Right lobe of liver (tissue), 6 donors: ENCODE measurements at places on chromosomes 3 and 15. TPM values are rescaled to one million over a fixed set of nuclear protein-coding genes. Genes with fewer than 3 reads are reported as not detected.
A peak's percentile ranks its signal among the peaks of the same experiment; 100 is the strongest.

Gene IL17RB
- 27.3 TPM for total RNA-seq

Gene RFT1
- total RNA-seq, result 9.8 TPM

Gene SLC12A1
- 2.1 TPM for total RNA-seq

Gene DGKG
- total RNA-seq, result 1.5 TPM

Gene CDHR4
- total RNA-seq, result not detected

Gene FGF12
- total RNA-seq, result 4.6 TPM

GRCh38 chr15:101272584-101272983 lies 4.7 kb downstream of the SELENOS start:
- no peaks in the 10 kb centered on the region for H3K4me1 ChIP-seq
- H3K27ac ChIP-seq, result no peak overlapping the region
- H3K4me3 ChIP-seq, result no peak overlapping the region

DNA sequence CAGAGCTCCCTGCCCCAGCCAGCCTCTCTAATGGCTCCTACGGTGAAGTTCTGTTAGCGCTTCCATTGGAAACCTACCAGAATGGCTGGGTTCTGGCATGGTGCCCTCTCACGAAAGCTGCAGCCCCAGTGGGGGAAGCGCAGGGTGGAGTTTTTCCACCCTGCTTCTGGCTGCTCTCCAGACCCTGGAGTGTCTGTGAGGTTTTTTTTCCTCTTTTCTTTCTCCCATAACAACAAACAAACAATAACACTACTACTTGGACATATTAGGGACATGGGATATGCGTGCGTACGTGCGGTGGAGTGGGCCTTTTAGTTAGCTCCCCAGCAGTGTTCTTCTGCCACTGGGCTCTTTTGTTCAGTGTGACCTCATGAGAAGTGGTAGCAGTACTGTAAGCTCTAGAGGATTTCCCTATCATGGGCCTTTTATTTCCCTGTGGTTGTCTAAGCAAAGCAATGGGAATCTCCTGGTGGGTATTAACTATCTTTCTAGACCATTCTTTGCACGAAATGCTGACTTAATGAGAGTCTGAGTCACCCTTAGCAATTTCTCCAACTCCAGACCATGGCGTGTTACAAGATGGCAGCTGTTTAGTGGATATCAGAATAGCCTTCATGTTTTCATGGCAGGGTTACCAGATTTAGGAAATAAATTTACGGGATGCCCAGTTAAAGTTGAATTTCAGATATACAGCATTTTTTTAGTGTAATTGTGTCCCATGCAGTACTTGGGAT lies 161.9 kb downstream of the FNDC3B start:
- peak overlapping the region; percentile 44 for H3K27ac ChIP-seq
- H3K27me3 ChIP-seq, result no peaks in the 10 kb centered on the region
- no peak overlapping the region for H3K4me3 ChIP-seq
- DNase-seq, result peak; percentile 74

DNA sequence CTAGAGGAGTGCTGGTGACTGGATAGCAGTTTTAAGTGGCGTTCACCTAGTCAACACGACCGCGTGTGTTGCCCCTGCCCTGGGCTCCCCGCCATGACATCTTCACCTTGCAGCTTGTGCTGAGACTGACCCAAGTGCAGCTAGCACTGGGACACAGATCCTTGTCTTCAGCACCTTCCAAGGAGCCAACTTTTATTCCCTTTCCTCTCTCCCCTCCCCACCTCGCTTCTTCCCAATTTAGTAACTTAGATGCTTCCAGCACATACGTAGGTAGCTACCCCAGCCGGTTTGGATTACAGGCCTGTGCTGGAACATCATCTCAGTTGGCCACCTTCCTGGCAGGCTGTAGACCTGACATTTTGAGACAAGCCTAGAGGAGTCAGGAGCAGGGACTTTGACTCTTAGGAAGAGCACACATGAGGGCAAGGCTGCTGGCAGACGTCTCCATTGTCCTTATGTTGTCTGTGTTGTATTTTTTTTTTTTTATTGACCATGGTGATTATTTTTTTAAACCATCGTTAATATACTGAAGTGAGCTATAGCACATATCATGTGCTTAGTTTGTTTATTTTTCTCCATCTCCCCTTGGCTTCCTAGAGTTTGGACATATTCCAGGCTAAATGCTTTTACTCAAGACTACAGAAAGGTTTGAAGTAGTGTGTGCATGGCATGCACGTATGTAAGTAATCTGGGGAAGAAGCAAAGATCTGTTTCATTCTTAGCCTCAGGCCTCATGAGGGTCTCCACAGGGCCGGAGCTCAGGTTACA lies 61.1 kb downstream of the AAGAB start:
- no peaks in the 10 kb centered on the region for H3K36me3 ChIP-seq
- no peaks in the 10 kb centered on the region for H3K27me3 ChIP-seq
- no peak overlapping the region for H3K4me3 ChIP-seq
- no peak for DNase-seq
- H3K27ac ChIP-seq, result no peak overlapping the region

GRCh38 chr3:170180079-170180907 lies 1.2 kb downstream of the PHC3 start:
- peak overlapping the region; percentile 94 for H3K27ac ChIP-seq
- no peaks in the 10 kb centered on the region for H3K27me3 ChIP-seq
- H3K4me3 ChIP-seq, result peak overlapping the region; percentile 82
- H3K4me1 ChIP-seq, result no peaks in the 10 kb centered on the region
- no peak for DNase-seq

DNA sequence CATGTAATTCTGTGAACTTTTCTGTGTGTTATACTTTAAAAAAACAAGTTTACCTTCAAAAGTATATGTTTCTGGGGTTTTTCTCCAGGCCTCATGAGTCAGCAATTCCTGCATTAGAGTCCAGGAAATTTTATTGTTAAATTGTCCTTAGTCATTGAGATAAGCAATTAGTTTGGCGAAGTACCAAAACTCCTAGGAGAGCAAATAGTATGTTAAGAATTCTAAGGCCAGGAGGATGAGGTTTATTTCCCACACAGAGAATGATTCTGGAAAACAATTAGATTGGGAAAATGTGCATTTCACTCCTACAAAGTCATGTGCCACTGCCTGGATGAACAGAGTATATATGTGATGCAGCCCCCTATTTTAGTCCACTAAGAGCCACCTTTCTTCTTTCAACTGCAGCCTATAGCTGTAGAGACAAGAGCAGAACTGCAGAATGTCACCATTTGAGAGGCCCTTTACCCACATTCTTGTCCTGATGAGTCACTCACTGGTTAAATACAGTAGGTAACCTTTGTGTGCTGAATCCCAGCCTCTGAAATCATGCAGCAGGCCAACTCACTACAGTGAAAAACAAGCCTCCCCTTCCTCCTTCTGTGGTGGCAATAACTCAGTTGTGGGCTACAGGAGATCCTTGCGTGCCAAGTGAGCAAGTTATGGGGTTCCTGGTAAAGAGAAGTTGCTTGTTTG lies 452.8 kb upstream of the THBS1 start:
- no peak overlapping the region for H3K4me3 ChIP-seq
- no peaks in the 10 kb centered on the region for H3K27me3 ChIP-seq
- no peaks in the 10 kb centered on the region for H3K36me3 ChIP-seq

- DNase-seq, result no peak
- no peak overlapping the region for H3K4me3 ChIP-seq
- H3K36me3 ChIP-seq, result no peaks in the 10 kb centered on the region
- H3K4me1 ChIP-seq, result no peaks in the 10 kb centered on the region
Observed at GRCh38 chr15:53675832-53676231, 83.6 kb downstream of the WDR72 start.

DNA sequence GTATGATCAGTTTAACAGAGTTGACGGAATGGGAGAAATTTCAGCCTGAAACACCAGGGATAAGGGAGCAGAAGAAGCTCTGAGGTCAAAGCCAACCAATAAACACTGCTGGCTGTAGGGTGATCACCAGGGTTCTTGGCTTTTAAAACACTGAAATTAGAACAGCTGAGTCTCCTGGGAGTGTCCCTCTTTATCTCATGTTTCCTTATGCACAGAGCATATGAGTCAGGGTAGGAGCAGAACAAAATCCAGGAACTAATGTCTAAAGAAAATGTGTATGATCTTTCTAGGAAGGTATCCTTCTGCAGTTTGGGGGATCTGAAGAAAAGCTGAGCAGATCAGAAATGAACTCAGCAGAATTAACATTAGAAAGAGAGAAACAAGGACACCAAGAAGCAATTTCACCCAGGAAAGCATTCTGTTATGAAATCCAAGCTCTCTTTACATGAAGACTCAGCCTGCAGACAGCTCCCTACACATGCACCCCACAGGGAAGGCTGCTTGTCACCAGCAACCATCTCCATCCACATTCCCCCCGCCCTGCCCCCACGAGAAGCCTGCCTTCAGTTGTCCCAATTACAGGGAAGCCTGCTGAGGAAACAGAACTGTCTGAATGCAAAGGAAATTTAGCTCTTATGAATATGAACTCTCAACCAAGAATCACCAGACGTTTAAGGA lies 469.7 kb downstream of the PDCD6IP start:
- H3K4me1 ChIP-seq, result no peaks in the 10 kb centered on the region
- no peaks in the 10 kb centered on the region for H3K27me3 ChIP-seq
- H3K4me3 ChIP-seq, result no peak overlapping the region
- H3K36me3 ChIP-seq, result no peaks in the 10 kb centered on the region
- no peak overlapping the region for H3K27ac ChIP-seq
- DNase-seq, result no peak

DNA sequence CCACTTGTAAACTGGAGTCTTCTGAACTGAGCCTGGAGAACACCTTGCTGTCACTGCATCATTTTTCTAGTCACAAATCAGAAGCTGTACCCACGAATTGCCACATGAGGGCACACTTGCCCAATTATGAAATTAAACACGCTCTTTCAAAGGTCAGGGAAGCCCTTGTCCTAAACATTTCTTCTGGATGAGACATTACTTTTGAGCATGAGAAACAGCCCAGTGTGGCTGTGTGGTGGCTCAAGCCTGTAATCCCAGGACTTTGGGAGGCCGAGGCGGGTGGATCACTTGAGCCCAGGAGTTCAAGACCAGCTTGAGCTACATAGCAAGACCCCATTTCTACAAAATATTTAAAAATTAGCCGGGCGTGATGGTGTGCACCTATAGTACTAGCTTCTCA lies 27.5 kb upstream of the CFAP161 start:
- DNase-seq, result peak; percentile 54
- H3K27me3 ChIP-seq, result no peaks in the 10 kb centered on the region
- no peaks in the 10 kb centered on the region for H3K36me3 ChIP-seq
- H3K4me3 ChIP-seq, result no peak overlapping the region
- no peak overlapping the region for H3K27ac ChIP-seq

DNA sequence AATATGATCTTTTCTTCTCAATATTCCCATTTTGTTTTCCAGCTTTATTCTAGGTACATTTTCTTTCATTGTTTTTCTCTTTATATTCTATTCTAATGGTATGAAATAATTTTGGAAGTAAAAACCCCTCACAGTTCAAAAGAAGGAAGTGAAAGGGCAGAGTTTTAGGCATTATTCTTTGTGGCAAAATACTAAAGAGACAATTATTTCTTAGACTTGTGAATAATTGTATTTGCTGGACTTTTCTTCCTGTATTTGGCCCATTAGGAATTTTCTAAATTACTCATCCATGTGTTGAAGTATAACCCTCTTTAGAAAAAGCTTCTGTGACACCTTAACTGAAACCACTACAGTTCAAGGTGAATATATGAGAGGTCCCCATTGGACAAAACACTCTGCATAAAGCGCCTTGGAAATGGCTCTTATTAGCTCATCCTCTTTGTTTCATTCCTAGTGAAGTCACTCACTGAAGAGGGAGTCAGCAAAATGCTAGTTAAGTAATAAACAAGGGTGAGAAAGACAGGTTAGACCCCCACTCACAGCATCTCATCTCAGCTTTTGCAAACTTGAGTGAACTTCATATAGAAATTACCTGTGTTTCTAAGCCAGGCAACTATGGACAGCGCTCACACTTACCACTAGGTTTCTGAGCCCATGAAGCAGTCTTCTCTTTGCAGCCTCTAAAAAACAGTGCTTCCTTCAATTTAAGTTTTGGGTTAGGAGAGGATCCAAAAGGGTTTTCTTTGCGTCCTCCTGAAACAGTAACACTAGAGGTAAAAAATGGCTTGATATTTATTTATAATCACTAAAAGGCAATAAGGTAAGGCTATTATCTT lies 327.5 kb downstream of the ARPP21 start:
- no peaks in the 10 kb centered on the region for H3K36me3 ChIP-seq
- no peaks in the 10 kb centered on the region for H3K4me1 ChIP-seq
- DNase-seq, result no peak
- H3K4me3 ChIP-seq, result no peak overlapping the region
- no peak overlapping the region for H3K27ac ChIP-seq

GRCh38 chr15:57916695-57917094 lies 148.8 kb downstream of the ALDH1A2 start:
- no peak overlapping the region for H3K27ac ChIP-seq
- no peaks in the 10 kb centered on the region for H3K36me3 ChIP-seq
- H3K4me3 ChIP-seq, result no peak overlapping the region
- no peak for DNase-seq
- no peaks in the 10 kb centered on the region for H3K4me1 ChIP-seq

- H3K27ac ChIP-seq, result no peak overlapping the region
- no peak overlapping the region for H3K4me3 ChIP-seq
- no peaks in the 10 kb centered on the region for H3K4me1 ChIP-seq
- H3K27me3 ChIP-seq, result no peaks in the 10 kb centered on the region
- DNase-seq, result no peak
- H3K36me3 ChIP-seq, result no peaks in the 10 kb centered on the region
Observed at GRCh38 chr15:70566047-70566835, 197.1 kb downstream of the UACA start.

- no peak overlapping the region for H3K27ac ChIP-seq
- DNase-seq, result peak; percentile 67
- no peaks in the 10 kb centered on the region for H3K27me3 ChIP-seq
- H3K36me3 ChIP-seq, result no peaks in the 10 kb centered on the region
- no peaks in the 10 kb centered on the region for H3K4me1 ChIP-seq
Observed at GRCh38 chr15:31202953-31203352, 101.4 kb upstream of the TRPM1 start.

DNA sequence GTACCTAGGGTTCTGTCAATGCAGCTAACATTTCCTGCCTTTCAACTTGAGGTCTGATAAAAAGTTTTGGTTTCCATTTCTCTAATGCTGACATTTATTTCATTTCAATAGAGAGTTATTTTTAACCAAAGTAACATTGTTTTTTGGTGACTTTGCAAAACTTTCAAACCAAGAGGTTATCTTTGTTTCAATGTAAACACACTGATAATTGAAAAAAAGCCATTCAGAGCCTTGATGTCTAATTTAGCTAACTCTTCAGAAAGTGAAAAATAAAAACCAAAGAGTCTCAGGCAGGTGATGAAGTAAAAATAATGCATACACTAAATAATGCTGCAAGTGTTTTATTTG lies 9.6 kb upstream of the TIPARP start:
- no peak overlapping the region for H3K4me3 ChIP-seq
- H3K27ac ChIP-seq, result no peak overlapping the region
- no peaks in the 10 kb centered on the region for H3K4me1 ChIP-seq
- no peaks in the 10 kb centered on the region for H3K27me3 ChIP-seq
- H3K36me3 ChIP-seq, result no peaks in the 10 kb centered on the region

DNA sequence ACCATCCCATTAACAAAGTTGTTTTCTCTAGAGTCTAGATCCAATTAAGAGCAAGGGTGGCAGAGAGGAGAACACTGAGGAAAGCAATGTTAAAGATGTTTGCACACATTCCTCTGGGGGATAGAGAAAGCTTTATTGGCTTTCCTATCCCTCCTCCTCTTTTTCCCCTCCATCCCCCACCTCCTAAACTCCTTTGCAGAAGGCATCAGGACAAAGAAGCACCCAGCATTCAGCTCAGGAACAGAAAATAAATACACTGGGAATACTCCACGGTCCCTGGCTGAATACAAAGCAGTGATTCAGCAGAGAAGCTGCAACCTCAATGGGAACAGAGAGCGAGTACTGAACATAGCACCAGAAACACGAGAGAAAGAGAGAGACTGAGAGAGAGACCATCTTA lies 21.9 kb downstream of the LSAMP start:
- no peak overlapping the region for H3K4me3 ChIP-seq
- H3K27me3 ChIP-seq, result no peaks in the 10 kb centered on the region
- H3K4me1 ChIP-seq, result no peaks in the 10 kb centered on the region
- DNase-seq, result no peak

GRCh38 chr15:94234300-94234699 lies 2.9 kb downstream of the MCTP2 start:
- no peaks in the 10 kb centered on the region for H3K27me3 ChIP-seq
- H3K4me3 ChIP-seq, result no peak overlapping the region
- H3K4me1 ChIP-seq, result no peaks in the 10 kb centered on the region
